ENCODE measurements at places on chromosomes 4 and X.
A peak's percentile ranks its signal among the peaks of the same experiment; 100 is the strongest.

DNA sequence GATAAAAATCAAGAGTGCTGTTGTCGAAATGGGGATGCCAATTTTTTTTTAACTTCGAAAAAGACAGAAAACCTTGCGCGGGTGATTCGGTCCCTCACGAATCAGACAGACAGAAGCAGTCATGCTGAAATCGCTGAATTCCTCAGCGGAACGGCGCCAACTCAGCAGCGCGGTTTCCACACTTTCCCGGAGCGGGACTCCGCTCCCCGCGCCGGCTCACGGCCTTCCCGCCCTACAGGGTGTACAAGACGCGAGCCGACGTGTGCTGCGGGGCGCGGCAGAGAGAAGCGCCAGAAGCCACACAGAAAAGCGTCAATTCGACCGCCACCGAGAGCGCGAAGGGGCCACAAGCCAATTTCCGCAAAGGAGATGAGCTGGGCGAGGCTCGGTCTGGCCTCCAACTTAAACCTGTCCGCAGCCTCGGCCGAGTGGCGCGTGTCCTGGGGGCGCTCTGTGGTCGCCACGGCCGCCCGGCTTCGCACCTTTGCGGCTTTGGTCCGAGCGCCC, 1.3 kb downstream of the NEXMIF start:
- DNase-seq: peak; percentile 37

- DNase-seq: no peak
Observed at GRCh38 chr4:33063241-33063640, 2343.1 kb downstream of the PCDH7 start.

- no peak for DNase-seq
Observed at GRCh38 chr4:70969076-70969475, 24.4 kb upstream of the DCK start.

DNA sequence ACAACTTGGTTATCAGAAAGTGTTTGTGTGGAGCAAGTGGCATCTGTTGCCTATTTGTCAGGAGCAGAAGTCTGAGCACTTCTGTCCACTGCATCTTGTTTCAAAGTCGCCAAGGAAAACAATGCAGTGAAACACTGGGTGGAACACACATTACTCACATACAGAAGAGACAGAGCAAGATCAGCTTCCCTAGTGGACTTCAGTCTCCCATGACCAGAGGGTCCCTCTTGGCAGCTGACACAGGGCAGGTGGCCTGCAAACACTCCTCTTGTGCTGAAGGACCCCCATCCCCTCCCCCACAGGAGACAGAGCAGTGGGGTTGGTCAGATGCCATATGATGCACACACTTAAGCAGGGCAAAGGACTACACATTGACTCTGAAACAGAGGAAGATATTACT, 3.6 kb upstream of the BBS12 start:
- DNase-seq: no peak

GRCh38 chrX:69080855-69081465, 84.3 kb downstream of the PJA1 start:
- no peak for DNase-seq

DNA sequence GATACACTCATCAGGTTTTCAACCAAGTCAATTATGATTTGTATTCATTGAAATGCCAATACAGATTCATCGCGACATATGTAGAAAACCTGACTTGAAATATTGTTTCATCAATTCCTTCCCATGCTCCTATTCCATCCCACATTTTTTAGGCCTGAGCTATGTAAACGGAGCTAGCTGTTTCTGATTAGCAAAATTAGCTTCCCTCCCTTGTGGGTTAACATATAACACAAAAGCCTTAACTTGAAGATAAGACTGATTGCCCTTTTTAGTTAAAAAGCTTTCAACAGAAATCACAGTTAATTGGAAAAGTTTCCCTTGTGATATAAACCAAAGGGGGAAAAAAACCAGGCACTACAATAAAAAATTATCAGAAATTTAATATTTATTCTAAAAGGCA, 32.8 kb upstream of the DCLK2 start:
- no peak for DNase-seq

- no peak for DNase-seq
Observed at GRCh38 chr4:78926826-78927225, 12.4 kb downstream of the PAQR3 start.

GRCh38 chrX:151789179-151789800, 54.7 kb downstream of the CNGA2 start:
- DNase-seq: no peak

DNA sequence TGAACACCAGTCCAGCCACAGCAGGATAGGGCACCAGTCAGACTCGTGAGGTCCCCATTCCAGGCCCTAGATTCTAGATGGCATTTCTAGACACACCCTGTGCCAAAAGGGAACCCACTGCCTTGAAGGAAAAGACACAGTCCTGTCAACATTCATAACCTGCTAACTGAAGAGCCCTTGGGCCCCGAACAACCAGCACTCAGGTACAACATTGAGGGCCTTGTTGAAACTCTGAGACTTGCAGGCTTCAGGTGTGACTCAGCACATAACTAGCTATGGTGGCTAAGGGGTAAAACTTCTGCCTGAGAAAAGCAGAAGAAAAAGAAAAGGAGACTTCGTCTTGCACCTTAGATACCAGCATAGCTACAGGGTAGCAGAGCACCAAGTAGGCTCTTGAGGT, 252.9 kb upstream of the GRID2 start:
- no peak for DNase-seq

DNA sequence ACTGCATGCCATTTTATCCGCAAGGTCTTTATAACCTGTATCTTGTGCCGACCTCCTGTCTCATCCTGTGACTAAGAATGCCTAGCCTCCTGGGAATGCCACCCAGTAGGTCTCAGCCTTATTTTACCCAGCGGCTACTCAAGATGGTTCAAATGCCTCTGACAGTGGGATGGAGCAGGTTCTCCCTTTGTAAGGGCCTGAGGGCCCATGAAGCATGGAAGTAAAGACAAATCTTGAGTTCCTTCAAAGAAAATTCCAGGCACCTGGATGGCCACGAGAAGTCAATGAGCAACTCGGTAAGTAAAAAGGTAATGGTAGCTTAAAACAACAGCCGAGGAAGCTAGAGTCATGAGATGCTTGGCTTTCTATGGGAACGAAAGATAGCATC, 19.6 kb upstream of the PRKX start:
- no peak for DNase-seq

DNA sequence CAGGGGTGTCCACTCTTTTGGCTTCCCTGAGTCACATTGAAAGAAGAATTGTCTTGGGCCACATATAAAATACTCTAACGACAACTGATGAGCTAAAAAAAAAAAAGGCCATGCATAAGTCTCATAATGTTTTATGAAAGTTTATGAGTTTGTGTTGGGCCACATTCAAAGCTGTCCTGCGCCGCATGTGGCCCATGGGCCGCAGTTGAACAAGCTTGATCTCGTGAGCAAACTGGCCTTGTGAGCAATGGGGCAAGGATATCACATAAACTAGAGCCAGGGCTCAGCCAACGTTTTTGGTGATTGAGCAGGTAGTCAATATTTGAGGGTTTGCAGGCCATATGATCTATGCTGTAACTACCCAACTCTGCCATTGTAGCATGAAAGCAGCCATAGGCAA, 44.6 kb upstream of the PHKA2 start:
- DNase-seq: no peak

- no peak for DNase-seq
Observed at GRCh38 chrX:50484662-50485061, 14.0 kb upstream of the DGKK start.

DNA sequence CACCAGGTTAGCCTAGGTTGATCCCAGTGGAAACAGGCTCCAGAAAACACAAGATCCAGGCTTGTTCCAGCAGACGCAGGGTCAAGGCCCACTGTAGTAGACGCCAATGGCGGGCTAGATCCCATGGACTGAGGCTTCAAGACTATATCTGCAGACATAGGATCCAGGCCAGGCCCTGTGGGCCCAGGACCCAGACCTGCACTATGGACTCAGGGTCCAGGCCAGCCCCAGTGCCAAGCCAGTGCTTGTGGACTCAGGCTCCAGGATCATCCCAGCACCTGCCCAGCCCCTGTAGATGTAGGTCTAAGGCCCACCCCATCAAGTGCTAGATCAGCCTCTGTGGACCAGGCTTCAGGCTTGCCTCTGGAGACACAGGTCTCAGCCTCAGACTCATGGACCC, 300.9 kb downstream of the CHIC1 start:
- DNase-seq: no peak

GRCh38 chr4:105934386-105934785, 39.1 kb downstream of the NPNT start:
- no peak for DNase-seq

DNA sequence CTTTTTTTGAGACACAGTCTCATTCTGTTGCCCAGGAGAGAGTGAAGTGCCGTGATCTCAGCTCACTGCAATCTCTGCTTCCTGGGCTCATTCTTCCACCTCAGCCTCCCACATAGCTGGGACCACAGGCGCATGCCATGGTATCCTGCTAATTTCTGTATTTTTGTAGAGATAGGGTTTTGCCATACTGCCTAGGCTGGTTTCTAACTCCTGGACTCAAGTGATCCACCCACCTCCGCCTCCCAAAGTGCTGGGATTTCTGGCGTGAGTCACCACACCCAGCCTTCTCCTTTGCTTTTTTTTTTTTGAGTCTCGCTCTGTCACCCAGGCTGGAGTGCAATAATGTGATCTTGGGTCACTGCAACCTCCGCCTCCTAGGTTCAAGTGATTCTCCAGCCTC, 94.1 kb downstream of the PDS5A start:
- DNase-seq: no peak

GRCh38 chrX:47577901-47578300, 4.3 kb upstream of the TIMP1 start:
- no peak for DNase-seq

- no peak for DNase-seq
Observed at GRCh38 chr4:76233083-76233482, 18.4 kb upstream of the FAM47E start.

GRCh38 chr4:59920416-59920815, 1279.7 kb upstream of the ADGRL3 start:
- DNase-seq: peak; percentile 45

- peak; percentile 32 for DNase-seq
Observed at GRCh38 chrX:21295246-21295820, 78.9 kb upstream of the CNKSR2 start.
